WERI-Rb-1 (cell line): ENCODE measurements at places on chromosomes 16 and 17.
A peak's percentile ranks its signal among the peaks of the same experiment; 100 is the strongest.

GRCh38 chr17:49557312-49558024 is 18.2 kb upstream of the NXPH3 start:
- DNase-seq, result peak; percentile 84

- peak; percentile 91 for DNase-seq
Measured at GRCh38 chr17:39199820-39200069, 338 bp upstream of the RPL19 start.

DNA sequence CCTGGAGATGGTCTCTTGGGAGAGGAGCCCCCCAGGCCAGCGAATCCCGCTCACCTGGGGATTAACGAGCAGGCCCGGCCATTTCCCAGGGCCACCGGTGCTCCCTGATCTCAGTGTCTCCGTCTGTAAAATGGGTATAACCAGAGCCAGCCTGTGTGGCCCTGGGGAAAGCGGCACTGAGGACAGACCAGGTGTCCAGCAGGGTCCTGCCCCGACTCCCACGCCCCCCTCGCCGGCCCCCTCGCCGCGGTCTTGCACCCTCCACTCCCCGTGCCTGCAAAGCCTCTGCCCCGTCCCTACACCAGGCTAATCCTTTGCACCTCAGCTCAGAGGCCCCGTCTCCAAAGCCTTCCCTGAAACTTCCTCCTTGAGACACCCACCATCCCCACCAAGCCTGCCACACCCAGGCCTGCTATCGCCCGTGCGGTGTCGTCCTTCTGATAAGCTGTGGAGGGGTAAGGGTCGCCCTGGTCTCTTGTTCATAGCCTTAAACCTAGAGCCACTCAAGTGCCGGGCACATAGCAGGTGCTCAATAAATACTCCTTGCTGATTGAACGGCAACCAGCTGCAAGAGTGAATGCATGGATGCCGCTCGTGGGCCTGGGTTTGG is 259.1 kb downstream of the C16orf95 start:
- no peak for DNase-seq

GRCh38 chr16:89275837-89276720 is 58.6 kb downstream of the ZNF778 start:
- DNase-seq, result no peak

DNA sequence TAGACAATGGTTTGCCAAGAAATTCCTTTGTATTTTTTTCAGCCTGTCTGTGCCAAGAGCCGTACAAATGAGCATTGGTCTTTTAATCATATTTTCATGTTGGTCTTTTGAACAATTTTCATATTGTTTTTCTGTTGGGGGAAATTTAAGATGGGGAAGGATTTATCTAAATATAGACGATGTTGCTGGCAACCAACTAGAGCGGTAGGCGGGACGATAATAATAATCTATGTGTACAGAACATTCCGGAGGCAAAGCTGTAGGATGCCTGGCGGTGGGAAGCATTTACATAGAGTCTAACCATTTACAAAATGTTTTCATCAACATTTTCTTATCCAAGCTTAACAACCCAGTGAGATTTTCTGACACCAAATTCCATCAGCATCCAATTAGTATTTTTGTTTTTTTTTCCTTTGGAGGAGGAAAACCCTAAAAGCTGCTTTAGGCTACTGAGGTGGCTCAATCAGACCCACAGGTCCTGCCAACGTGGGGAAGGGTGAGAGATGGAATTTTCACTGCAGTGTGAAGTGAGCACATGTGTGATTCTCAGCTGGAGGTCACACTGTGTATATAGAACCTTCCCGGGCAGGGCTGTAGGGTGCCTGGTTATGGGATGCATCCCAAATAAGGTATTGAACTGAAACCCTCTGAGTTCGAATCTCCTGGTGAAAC is 11.7 kb upstream of the SEC14L1 start:
- DNase-seq, result no peak

GRCh38 chr17:6157716-6158115 is 87.5 kb downstream of the WSCD1 start:
- DNase-seq, result no peak

- no peak for DNase-seq
Measured at GRCh38 chr17:50688245-50688644, 19.5 kb downstream of the ANKRD40 start.

DNA sequence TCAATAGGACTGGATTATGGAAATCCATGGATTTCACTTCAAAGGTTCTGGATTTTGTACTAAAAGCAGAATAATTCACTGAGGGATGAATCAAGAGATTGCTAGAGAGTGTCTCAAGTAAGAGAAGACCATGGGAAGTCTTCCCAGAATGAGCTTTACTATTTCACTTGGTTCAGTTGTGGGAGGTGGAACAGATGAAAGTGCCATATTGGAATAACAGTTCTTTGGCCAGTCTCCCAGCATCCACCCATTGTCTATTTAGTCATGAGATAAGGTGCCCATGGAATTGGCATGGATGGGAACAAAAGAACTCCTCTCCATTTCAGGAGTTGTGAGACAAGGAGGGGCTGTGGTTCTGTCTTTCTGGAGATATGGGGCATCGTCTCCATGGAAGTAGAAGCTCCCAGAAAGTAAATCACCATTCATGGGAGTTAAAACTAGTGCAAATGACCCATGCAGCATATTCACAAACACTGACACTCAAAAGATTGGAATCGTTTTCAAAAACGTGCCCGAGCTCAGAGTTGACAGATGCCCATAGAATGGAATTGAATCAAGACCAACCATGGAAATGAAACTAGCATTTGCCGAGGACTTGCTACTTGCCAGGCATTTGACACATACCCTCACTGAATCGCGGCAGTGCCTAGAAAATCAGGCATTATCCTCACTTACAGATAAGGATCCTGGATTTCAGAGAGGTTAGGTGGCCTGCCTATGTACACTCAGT is 36.2 kb upstream of the CLEC3A start:
- no peak for DNase-seq

GRCh38 chr16:13780406-13781168 is 139.4 kb upstream of the ERCC4 start:
- DNase-seq, result peak; percentile 14

DNA sequence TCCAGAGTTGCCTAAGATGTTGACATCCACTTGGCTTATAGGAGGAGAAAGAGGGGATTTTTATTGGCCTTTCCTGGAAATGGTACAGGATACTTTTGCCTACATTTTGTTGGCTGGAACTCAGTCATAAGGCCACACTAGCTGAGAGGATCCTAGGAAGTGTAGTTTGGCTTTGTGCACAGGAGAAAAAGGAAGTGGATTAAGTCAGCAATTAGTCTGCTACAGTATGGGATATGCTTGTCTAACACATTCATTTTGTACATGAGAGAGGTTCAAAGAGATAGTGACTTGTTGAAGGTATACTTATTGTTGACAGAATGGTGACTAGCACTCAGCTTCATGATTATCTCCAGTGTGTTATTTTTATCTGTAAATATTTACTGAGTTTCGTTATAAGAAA is 10.3 kb downstream of the UTP18 start:
- DNase-seq, result no peak

DNA sequence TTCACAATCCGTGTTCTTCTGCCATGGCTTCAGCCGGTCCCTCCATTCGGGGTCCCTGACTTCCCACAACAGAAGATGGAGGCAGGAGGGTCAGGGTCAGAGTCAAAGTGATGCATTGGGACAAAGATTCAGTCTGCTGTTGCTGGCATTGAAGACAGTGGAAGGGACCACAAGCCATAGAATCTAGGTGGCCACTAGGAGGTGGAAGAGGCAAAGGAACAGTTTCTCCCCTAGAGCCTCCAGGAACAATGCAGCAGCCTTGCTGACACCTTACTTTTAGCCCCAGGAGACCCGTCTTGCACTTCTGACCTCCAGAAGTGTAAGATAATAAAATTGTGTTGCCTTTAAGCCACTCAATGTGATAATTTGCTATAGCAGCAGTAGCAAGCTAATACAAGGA is 55.9 kb downstream of the MFSD11 start:
- peak; percentile 64 for DNase-seq
